GM23248 (cell line): ENCODE measurements at places on chromosomes 7 and 10. TPM values are rescaled to one million over a fixed set of nuclear protein-coding genes. Genes with fewer than 3 reads are reported as not detected.

DNA sequence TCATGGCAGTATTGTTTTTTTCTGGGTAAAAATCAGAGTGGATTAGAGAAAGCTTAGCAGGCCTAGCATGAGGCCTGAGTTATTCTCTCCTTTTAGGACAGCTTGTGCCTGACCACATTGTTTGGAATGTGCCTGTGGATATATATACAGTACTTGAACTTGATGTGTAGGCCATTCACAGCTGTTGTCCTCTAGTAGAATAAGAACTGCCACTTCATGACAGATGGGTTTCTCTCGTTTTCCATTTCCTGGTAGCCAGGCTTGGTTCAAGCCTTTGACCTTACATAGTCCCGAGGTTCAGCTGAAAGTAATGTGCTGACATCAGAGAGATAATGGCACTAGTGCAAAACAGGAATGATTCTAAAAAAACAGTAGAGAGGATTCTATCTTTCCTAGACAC lies 473.9 kb downstream of the AUTS2 start:
- DNase-seq: peak; percentile 2

DNA sequence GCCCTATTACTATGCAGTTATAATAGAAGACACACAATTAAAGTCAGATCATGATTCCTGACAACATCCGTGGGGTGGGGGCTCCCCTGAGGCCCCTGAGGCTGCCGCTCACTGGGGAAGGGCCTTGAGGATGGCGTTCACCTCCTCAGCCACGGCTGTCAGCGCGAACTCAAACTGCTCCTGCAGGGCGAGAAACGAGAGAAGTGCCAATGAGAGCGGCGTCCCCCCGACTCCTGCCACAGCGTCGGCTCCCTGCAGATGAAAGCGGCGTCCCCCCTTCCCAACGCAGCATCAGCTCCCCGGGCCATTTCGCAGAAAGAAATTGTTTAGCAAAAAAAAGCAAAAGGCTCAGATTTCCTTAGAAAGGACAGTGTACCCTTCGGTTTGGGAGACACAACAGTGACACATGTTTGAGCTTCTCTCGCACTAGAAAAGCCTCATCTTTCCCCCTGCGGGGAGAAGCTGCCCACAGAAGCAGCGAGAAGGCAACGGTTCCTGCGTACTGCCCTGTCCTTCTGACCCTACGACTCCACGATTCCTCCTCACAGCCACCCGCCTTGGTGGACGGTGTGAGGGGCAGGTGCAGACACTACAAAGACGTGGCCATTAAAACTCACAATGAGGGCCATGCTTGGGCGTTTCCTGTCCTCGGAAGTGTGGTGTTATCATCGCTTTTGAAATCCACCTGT lies 203.9 kb downstream of the DNAJB6 start:
- no peak for DNase-seq

GRCh38 chr7:135802697-135803096 lies 54.1 kb upstream of the FAM180A start:
- peak; percentile 46 for DNase-seq

GRCh38 chr10:100730725-100731406 lies 14.5 kb upstream of the PAX2 start:
- peak; percentile 58 for DNase-seq

DNA sequence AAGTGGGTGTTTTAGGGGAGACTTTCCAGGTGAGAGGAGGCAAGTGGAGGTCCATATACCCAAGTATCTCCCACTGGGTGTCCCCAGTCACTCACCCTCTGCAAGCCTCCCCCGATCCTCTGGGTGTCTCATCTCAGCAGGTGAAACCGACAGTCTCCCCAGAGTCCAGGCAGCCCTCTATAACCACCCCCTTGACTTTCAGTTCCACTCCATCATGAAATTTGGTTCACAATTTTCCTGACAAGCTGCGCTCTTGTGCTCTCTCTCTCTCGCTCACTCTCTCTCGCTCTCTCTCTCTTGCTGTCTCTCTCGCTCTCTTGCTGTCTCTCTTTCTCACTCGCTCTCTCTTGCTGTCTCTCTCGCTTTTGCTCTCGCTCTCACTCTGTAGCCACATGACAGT lies 8.1 kb upstream of the RABGEF1 start:
- no peak for DNase-seq

DNA sequence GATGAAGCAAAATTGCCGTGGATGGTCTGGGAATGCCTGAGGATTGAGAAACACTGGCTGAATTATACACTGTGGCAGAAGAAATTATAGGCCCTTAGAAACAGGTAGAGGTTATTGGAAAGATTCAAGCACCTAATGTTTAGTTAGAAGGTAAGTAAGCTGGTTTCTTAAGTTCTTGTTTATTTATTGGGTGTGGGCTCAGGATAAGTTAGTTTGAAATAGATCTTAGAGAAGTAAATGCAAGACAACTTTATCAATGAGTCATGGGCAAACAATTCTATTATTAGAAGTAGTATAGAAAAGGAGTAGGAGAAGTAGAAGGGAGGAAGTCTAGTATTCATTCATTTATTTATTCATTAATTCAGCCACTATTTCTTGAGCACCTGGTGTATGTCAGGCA lies 96.5 kb downstream of the KAT6B start:
- peak; percentile 45 for DNase-seq

DNA sequence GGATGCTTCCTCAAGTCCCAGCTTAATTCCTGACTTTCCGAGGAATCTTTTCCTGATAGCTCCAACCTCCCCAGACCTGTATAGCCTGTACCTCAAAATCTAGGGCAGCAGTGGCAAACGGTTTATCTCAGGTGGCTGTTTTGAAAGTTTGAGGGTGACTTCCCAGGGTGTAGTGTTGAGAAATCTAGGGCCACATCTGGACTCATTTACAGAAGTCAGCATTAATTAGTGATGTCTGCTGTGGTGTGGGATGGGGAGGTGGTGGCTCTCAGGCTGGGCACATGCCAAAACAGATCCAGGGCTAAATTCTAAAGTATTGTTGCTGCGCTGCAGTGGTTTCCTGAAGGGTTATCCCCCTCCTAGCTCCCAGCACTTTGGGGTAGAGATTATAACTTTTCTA lies 38.0 kb downstream of the UNC5B start:
- no peak for DNase-seq

DNA sequence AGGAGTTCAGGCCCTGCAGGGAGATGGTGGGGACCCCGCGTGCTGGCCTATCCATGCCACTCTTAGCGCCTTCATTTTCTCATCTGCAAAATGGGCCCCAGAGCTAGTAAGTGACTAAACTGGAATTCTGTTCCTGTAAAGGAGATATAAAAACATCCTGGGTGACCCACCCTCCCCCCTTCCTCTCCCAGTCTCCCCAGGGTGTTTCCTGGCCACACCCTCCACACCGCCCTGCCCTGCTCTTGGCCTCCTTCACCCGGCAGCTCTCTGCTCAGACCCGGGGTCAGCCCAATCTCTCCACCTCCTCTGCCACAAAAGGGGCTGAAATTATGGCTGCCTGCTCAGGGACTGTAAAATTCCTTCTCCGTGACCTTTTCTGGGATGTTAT lies 70.7 kb downstream of the C10orf105 start:
- DNase-seq: no peak

DNA sequence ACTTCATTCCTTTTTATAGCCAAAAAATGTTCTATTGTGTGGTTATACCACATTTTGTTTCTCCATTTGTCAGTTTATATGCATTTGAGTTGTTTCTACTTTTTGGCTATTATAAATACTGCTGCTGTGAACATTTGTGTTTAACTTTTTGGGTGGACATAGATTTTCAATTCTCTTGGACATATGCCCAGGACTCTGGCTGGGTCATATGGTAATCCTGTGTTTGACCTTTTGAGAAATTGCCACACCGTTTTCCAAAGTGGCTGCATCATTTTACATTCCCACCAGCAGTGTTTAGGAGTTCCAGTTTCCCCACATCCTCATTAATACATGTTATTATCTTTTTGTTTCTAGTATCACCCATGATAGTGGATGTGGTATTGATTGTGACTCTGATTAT lies 39.4 kb downstream of the CSGALNACT2 start:
- DNase-seq: no peak

GRCh38 chr10:298033-298432 lies 162.8 kb downstream of the ZMYND11 start:
- no peak for DNase-seq

GRCh38 chr10:113226831-113227445 lies 276.9 kb downstream of the TCF7L2 start:
- DNase-seq: no peak

The OR2AE1 gene
- not detected in 2 replicates for polyA plus RNA-seq

The PPP1R17 gene
- 0.20 and 0.29 TPM in 2 replicates for polyA plus RNA-seq

The SUGCT gene
- 7.1 and 8.9 TPM in 2 replicates for polyA plus RNA-seq

The PLPP4 gene
- 32.1 and 34.4 TPM in 2 replicates for polyA plus RNA-seq
